ENCODE measurements at places on chromosomes 2 and 18. TPM values are rescaled to one million over a fixed set of nuclear protein-coding genes. Genes with fewer than 3 reads are reported as not detected.

DNA sequence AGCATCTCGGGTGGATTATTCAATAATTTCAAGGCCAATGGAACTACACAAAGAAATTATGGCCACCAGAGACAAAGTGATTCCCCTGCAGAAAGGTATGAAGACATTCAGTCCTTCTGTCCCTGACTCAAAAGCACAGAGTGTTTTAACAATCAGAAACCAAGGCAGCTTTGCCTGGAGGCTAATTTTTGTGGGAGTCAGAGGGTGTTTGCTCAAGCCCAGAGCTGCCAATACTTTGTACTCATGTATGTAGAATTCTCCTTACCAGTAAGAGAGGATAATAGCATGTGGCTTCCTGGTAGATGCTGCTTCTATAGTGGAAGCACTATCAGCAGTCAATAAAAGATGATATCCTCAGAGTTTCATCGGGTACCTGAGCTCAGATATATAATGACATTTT is 178.4 kb downstream of the KCNE4 start:
- DNase-seq: no peak

DNA sequence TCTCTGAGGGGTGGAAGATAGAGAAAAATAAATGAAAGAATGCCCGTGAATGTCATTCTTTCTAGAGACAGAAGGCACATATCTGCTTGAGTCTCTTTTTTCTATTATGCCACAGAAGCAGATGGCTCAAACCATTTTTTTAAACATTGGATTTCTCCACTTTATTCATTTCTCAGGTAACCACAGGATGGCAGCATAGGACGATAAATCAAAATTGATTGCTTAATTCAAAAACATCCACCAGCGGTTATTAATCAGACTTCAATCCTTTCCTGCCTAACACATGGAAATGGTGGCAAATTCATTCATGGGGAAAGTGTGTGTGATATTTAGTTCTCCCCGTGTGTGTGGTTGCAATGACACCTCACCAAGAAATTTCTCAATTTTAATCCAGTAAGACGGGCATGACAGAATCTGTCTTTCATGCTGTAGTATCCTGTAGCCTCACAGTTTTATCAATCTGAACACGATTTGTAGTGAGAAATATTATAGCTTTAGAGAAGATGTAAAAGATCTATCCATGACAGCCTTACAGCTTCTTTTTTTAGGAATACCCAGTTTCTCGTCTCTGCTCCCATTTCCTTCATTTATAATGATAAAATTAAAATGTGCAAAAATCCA is 72.2 kb downstream of the DSC3 start:
- DNase-seq: no peak

DNA sequence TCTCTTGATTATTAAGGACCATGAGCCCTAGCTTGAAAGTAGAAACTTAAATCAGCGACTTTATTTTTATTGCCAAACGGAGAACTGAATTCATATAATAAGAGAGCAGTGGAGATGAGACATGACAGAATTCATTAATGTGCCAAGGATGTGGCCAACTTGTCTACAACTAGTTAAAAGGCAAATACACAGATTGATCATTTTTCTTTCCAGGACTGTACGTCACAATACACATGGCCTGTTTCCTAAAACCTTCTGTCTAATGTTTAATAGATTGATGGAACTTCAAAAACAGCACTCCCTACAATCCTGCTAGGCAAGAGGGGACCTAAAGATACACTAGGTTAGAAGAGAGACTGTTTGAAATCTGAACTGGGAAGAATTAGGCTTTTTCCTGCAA is 647.8 kb downstream of the SATB2 start:
- DNase-seq: no peak

- no peak for DNase-seq
These were observed 83.7 kb downstream of the FMNL2 start for GRCh38 chr2:152418688-152419087.

DNA sequence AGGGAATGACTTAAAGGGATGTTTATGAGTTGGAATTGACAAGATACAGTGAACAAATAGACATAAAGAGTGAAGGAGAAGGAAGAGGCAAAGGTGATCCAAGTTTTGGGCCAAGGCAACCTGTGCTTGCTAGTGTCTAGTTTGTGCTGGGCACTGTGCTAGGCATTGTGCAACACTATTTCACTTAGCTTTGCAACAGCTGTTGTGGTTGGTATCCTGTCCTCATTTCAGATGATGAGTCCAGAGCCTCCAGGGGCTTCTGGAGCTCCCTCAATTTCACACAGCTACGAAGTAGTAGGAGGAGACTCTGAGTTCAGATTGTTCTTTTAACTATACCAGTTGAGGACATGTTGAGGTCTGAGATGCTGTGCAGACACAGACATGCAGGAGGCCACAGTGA is 18.1 kb upstream of the LOXHD1 start:
- no peak for DNase-seq

The TMEM182 gene
- polyA plus RNA-seq: 12.0 TPM

The EPB41L3 gene
- 40.5 TPM for polyA plus RNA-seq

The RAB10 gene
- 146 TPM for polyA plus RNA-seq

Data from right lung (tissue), 10 donors.